ENCODE measurements at places on chromosomes 6 and 20. TPM values are rescaled to one million over a fixed set of nuclear protein-coding genes. Genes with fewer than 3 reads are reported as not detected.

GRCh38 chr6:127147534-127147933 lies 29.1 kb downstream of the RSPO3 start:
- no peak overlapping the region for H3K4me3 ChIP-seq
- no peak for DNase-seq
- no peaks in the 10 kb centered on the region for H3K4me1 ChIP-seq
- no peak overlapping the region for H3K27ac ChIP-seq

- DNase-seq, result peak; percentile 47
- H3K27ac ChIP-seq, result peak overlapping the region; percentile 99
- H3K36me3 ChIP-seq, result peaks cover 36% of the 10 kb centered on the region
- H3K27me3 ChIP-seq, result no peaks in the 10 kb centered on the region
- peaks cover 33% of the 10 kb centered on the region for H3K4me1 ChIP-seq
- H3K4me3 ChIP-seq, result peak overlapping the region; percentile 90
These were observed 1.1 kb upstream of the HLA-C start for GRCh38 chr6:31272836-31273626.

DNA sequence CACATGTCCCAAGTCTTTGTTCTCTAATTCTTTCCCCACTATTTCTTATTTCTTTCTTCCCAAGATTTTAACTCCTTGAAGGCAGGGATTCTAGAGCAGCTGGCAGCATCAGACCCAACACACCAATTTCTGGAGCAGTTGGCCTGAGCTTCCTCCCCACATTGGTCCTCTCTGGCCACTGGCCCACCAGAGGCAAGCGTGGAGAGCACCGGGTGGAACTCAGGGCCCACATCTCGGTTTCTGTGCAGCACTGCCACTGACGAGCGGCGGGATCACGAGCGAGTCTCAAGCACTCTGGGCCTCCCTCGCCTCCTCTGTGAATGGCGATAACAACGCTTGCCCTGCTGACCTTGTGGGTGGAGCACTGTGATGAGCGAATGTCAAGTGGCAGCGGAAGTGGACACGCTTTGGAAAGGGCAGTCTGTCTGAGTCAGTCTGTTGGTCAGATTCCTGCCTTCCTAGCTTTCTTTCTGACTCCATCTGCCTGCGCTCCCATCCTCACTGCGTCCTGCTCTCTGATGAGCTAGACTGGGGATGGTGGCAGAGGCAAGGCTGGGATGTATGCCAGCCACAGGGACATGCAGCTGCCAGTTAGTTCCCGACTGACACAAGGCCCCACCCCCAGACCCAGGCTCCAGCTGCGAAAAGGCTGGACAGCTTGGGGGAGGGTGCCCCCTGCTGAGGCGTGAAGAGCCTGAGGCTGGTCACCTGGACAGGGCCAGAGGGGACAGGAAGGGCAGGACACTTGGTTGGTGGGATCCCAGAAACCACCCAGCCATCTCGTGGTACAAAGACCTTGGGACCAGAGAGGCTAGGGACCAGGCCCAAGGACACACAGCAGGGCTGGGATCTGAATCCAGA lies 4.5 kb upstream of the SPDEF start:
- DNase-seq, result no peak
- no peaks in the 10 kb centered on the region for H3K4me1 ChIP-seq
- no peak overlapping the region for H3K4me3 ChIP-seq
- no peak overlapping the region for H3K27ac ChIP-seq
- no peaks in the 10 kb centered on the region for H3K36me3 ChIP-seq

GRCh38 chr20:47316776-47317126 lies 39.7 kb downstream of the ZMYND8 start:
- peak overlapping the region; percentile 94 for H3K27ac ChIP-seq
- peaks cover 63% of the 10 kb centered on the region for H3K4me1 ChIP-seq
- H3K36me3 ChIP-seq, result peaks cover 20% of the 10 kb centered on the region
- no peak for DNase-seq
- peak overlapping the region; percentile 57 for H3K4me3 ChIP-seq
- no peaks in the 10 kb centered on the region for H3K27me3 ChIP-seq

- H3K27ac ChIP-seq, result no peak overlapping the region
- H3K4me3 ChIP-seq, result no peak overlapping the region
- H3K27me3 ChIP-seq, result no peaks in the 10 kb centered on the region
These were observed 11.5 kb downstream of the IP6K3 start for GRCh38 chr6:33735216-33735615.

DNA sequence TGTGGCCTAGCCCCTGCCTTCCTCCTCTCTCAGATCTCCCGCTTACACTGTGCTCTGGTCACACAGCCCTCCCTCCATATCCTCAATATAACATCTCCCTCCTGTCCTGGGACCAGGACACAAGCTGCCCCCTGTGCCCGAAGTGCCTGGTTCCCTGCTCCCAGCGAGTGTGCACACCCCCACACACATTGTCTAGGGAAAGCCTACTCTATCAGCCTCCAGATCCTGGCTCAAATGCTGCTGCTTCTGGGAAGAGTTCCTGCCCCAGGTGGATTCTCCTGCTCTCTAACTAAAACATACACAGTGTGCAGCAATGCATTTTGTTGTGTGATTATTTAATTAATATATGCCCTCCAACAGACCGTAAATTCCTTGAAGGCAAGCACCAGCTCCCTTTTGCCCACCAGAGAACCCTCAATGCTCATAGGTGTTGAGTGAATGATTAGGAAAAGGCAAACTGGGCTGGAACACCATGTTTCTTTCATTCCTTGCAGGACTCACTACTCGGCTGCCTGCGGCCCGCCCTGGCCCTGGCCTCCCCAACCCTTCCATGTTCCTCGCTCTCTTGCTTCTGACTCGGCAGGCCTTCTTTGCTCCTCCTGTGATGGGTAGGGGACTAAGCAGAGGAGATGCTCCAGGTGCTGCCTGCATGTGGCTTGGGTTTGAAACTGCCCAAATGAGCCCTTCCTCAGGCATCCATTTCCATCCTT lies 194.6 kb downstream of the ZDHHC14 start:
- no peak overlapping the region for H3K4me3 ChIP-seq
- H3K36me3 ChIP-seq, result peaks cover 5% of the 10 kb centered on the region
- no peak for DNase-seq
- H3K27ac ChIP-seq, result no peak overlapping the region

- no peak for DNase-seq
- no peaks in the 10 kb centered on the region for H3K36me3 ChIP-seq
- H3K4me3 ChIP-seq, result peak overlapping the region; percentile 83
- peaks cover 6% of the 10 kb centered on the region for H3K27me3 ChIP-seq
- no peak overlapping the region for H3K27ac ChIP-seq
These were observed 766 bp downstream of the PRICKLE4 start for GRCh38 chr6:41781366-41781730.

- H3K27me3 ChIP-seq, result no peaks in the 10 kb centered on the region
- no peak overlapping the region for H3K4me3 ChIP-seq
- H3K36me3 ChIP-seq, result peaks cover 22% of the 10 kb centered on the region
These were observed 125.8 kb downstream of the MYB start for GRCh38 chr6:135306740-135307420.

GRCh38 chr20:24478584-24478983 lies 9.2 kb downstream of the SYNDIG1 start:
- no peak overlapping the region for H3K27ac ChIP-seq
- H3K27me3 ChIP-seq, result peaks cover 1% of the 10 kb centered on the region
- H3K4me3 ChIP-seq, result no peak overlapping the region
- H3K4me1 ChIP-seq, result no peaks in the 10 kb centered on the region
- no peaks in the 10 kb centered on the region for H3K36me3 ChIP-seq
- no peak for DNase-seq

DNA sequence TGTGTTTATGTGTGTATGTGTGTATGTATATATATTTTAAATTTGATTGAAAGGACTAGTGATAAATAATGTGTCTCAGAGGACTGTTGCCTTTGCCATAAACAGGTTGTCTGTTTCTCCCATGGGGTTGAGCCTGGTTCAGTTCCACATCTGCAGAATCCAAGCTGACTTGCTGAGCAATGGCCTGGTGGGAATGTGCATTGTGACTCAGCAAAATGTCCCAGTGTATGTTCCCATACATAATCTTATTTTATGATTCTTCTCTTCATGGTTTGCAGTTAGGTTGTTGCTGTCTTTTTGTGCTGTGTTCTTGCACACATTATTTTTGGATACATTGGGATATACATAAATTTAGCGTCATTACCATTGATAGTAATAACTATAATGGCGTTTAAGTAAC lies 115.6 kb upstream of the SLC24A3 start:
- no peak for DNase-seq
- H3K27me3 ChIP-seq, result no peaks in the 10 kb centered on the region
- no peaks in the 10 kb centered on the region for H3K4me1 ChIP-seq
- no peaks in the 10 kb centered on the region for H3K36me3 ChIP-seq
- no peak overlapping the region for H3K4me3 ChIP-seq

GRCh38 chr20:13183005-13183404 lies 38.1 kb upstream of the ISM1 start:
- peaks cover 5% of the 10 kb centered on the region for H3K4me1 ChIP-seq
- DNase-seq, result peak; percentile 36
- H3K27ac ChIP-seq, result no peak overlapping the region
- no peak overlapping the region for H3K4me3 ChIP-seq

DNA sequence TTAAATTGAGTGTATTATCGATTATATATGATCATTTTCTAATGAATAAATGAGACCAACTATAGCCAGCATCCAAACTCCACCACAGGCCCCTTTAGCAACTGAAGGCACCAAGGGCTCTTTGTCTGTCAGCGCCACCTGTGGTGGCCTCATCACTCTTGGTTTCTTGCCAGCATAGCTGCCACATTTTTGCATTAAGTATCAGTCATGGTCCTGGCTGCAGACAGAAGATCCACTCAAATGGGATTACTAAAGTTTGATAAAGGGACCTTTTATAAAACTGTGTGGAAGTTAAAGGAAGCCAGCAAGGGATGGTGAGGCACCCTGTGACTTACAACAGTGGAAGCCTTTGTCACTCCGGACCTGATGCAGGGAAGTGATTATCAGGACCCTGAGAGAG lies 162.9 kb downstream of the C6orf118 start:
- no peak overlapping the region for H3K4me3 ChIP-seq
- no peaks in the 10 kb centered on the region for H3K4me1 ChIP-seq
- DNase-seq, result no peak
- H3K36me3 ChIP-seq, result no peaks in the 10 kb centered on the region
- H3K27me3 ChIP-seq, result no peaks in the 10 kb centered on the region

DNA sequence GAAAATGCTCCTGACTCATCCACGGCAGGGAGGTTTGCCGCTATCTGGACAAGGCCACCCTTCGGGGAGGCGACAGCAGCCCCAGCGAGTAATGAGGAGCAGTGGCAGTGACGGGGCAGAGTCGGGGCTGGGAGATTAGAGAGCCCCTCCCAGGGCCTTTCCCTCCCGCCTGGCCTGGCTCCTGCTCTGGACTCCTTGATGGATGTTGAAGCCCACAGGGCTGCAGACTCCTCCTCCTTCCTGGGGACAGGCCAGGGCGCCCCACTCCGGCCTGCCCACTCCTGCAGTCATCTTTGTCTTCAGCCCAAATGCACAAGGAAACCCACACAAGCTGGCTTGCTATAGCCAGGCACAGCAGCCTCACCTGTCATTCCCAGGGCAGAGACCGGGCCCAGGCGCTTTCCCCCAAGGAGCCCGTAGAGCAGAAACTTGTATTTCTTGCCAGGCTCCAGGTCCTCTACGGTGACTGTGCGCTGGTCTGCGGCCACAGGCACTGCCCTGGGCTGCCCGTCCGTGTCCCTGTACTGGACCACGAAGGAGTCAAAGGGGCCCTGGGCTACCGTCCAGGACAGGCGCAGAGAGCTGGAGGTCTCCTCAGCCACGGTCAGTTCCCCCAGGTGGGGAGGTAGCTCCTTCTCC lies 7.7 kb downstream of the CYP21A2 start:
- no peak overlapping the region for H3K4me3 ChIP-seq
- no peak overlapping the region for H3K27ac ChIP-seq
- peaks cover 3% of the 10 kb centered on the region for H3K27me3 ChIP-seq
- no peaks in the 10 kb centered on the region for H3K4me1 ChIP-seq
- no peak for DNase-seq

- no peak overlapping the region for H3K27ac ChIP-seq
- no peak for DNase-seq
- H3K36me3 ChIP-seq, result no peaks in the 10 kb centered on the region
- no peak overlapping the region for H3K4me3 ChIP-seq
These were observed 91.2 kb upstream of the TINAG start for GRCh38 chr6:54217018-54217417.

DNA sequence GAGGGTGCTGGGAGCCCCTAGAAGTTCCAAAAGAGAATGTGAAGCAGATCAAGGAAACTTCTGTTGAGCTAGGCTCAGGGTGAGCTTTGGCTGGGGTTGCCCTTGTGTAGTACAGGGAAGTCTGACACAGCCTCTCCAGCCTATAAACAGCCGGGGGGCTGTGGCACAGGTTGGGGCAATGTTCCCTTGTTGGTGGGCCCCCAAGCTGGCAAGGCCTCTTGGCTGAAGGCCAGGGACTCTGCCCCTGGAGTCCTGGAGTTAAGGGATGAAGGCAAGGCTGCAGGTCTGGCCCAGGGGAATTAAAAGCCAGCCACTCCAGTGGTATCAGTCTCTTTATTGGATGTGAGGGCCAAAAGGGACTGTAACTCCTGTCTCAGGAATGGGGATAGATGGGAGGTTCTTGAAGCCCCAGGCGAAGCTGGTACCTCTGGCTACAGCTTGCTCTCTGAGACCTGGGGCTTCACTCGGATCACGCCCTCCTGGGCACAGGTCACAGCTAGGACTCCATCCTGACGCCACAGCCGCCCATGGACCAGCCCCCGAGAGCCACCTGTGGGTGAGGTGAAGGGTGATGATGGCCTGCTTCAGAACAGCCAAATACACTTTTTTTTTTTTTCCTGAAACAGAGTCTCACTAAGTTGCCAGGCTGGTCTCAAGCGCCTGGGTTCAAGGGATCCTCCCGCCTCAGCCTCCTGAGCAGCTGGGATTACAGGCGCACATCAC lies 8.0 kb downstream of the SNX21 start:
- no peak overlapping the region for H3K4me3 ChIP-seq
- H3K36me3 ChIP-seq, result peaks cover 8% of the 10 kb centered on the region

GRCh38 chr20:20083807-20084206 lies 31.5 kb downstream of the CFAP61 start:
- peaks cover 6% of the 10 kb centered on the region for H3K27me3 ChIP-seq
- peak overlapping the region; percentile 20 for H3K27ac ChIP-seq
- H3K4me1 ChIP-seq, result peaks cover 7% of the 10 kb centered on the region
- no peak for DNase-seq
- H3K4me3 ChIP-seq, result peak overlapping the region; percentile 59
- no peaks in the 10 kb centered on the region for H3K36me3 ChIP-seq

- no peak overlapping the region for H3K27ac ChIP-seq
- DNase-seq, result no peak
- H3K27me3 ChIP-seq, result no peaks in the 10 kb centered on the region
- H3K4me1 ChIP-seq, result no peaks in the 10 kb centered on the region
These were observed 81.7 kb upstream of the MTHFD1L start for GRCh38 chr6:150783813-150784212.

TMEM63B gene
- 9.1 TPM for total RNA-seq

EIF2S2 gene
- total RNA-seq, result 164 TPM

ADGRF1 gene
- total RNA-seq, result not detected

MED20 gene
- 28.0 TPM for total RNA-seq

BFSP1 gene
- 0.18 TPM for total RNA-seq

ME1 gene
- 0.49 TPM for total RNA-seq

ANGPT4 gene
- total RNA-seq, result not detected

CBLN4 gene
- not detected for total RNA-seq

NMBR gene
- total RNA-seq, result not detected

PSORS1C1 gene
- not detected for total RNA-seq

SERPINB6 gene
- 52.2 TPM for total RNA-seq

GPLD1 gene
- total RNA-seq, result 0.51 TPM

PCK1 gene
- not detected for total RNA-seq

Data from activated CD8-positive, alpha-beta T cell treated with anti-CD3 and anti-CD28 coated beads for 36 hours (primary cell).